ENCODE measurements at places on chromosomes 6 and 20.

GRCh38 chr6:130215526-130215925, 7.2 kb downstream of the SAMD3 start:
- no peak for DNase-seq

- no peak for DNase-seq
Observed at GRCh38 chr20:62192635-62193034, 9.8 kb downstream of the MTG2 start.

DNA sequence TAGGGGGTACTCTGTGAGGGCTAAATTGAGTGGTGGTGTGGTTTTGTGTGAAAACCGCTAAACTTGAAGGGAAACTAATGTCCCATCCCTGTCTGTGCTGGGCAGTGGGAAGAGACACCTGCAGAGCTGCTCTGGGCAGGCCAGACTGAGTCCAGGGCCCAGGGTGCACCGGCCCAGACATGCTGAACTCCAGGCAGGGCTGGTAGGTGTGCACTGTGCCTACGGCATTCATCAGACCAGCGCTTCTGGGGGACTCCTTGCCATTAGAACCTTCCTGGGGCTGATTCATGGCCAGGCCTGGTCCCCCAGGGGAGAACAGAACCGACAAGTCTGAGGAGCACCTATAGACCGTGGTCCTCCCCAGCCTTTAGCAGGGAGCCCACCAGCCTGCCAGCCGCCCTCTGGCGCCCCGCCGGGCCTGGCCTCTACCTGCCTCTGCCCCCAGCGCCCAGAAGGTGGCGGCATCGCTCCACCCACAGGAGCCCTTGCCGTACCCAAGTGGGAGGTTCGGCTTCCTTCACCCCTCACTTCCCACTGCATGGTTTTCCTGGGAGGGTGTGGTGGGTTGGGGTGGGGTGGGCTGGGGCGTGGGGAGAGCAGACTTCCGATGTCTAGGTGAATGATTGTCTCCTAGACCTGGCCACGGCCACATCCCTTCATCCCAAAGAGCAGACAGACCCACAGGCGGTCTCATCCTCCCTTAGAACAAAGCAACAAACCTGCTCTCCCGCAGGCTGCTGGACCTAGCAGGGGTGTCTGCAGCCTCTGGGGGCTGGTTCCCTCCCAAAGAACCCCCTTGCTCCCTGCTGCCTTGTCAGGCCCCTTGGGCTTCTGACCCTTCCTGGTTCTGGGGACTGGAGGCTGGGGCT, 15.5 kb downstream of the CCDC167 start:
- peak; percentile 93 for DNase-seq

DNA sequence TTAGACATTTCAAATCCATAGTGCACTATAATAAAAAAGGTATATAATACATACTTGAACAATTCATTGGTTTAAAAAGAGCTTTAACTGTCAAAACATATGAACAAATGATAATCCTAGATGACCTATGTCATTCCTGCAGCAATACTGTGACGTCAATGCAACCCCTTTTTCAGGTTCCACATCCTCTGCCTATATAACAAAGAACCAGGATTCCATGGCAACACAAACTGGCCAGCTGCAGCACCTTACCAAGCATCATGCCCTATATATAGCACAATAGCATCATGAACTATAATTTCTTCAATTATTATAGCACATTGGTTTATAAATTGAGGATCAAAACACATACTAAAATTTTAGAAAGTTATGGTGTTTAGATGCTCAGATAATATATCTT, 578 bp upstream of the PTCHD4 start:
- no peak for DNase-seq

- no peak for DNase-seq
Observed at GRCh38 chr20:51495921-51496545, 46.5 kb downstream of the NFATC2 start.

DNA sequence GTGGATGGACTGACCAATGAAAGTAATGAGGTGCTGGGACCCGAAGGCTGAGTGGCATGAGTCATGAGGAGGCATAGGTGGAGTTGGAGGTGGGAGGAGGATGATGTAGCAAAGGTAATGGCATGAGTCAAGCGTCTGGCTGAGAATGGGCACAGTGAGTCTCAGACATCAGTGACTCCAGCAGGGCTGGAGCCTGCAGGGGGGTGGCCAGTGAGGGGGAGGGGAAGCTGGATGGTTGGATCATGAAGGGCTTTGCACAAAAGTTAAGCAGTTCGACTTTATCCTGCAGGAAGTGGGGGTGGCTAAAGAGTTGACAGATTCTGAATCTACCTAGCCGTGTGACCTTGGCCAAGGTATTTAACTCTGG, 99.0 kb upstream of the IYD start:
- DNase-seq, result no peak

- peak; percentile 30 for DNase-seq
Observed at GRCh38 chr20:56171087-56172012, 77.2 kb upstream of the MC3R start.
